ENCODE measurements at places on chromosomes 13 and 19. TPM values are rescaled to one million over a fixed set of nuclear protein-coding genes. Genes with fewer than 3 reads are reported as not detected.

The MISP gene
- total RNA-seq = 0.96 TPM

DNA sequence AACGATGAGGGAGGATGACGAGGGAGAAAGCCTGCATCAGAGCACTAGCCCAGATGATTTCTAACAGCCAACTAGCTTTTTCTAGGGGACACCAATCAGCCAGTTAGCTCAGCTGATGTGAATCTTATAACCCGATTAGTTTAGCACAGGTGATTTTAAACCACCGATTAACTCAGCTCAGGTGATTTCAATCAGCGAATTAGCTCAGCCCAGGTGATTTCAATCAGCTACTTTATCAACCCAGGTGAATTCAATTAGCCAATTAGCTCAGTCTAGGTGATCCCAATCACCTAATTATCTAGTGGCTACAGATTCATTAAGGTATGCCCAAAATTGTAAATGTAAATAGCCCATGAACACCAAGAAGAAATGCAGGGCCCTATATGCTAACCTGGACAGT, 146.9 kb downstream of the ZNF486 start:
- DNase-seq = no peak
- no peaks in the 10 kb centered on the region for H3K4me1 ChIP-seq
- no peaks in the 10 kb centered on the region for H3K27me3 ChIP-seq
- H3K4me3 ChIP-seq = no peak overlapping the region

GRCh38 chr13:48829536-48829935, 146.2 kb upstream of the FNDC3A start:
- H3K36me3 ChIP-seq = no peaks in the 10 kb centered on the region
- no peaks in the 10 kb centered on the region for H3K4me1 ChIP-seq
- H3K27ac ChIP-seq = no peak overlapping the region
- no peaks in the 10 kb centered on the region for H3K27me3 ChIP-seq

GRCh38 chr13:30105381-30105780, 202.0 kb downstream of the KATNAL1 start:
- no peak overlapping the region for H3K4me3 ChIP-seq
- H3K4me1 ChIP-seq = no peaks in the 10 kb centered on the region
- no peaks in the 10 kb centered on the region for H3K27me3 ChIP-seq
- no peak for DNase-seq

DNA sequence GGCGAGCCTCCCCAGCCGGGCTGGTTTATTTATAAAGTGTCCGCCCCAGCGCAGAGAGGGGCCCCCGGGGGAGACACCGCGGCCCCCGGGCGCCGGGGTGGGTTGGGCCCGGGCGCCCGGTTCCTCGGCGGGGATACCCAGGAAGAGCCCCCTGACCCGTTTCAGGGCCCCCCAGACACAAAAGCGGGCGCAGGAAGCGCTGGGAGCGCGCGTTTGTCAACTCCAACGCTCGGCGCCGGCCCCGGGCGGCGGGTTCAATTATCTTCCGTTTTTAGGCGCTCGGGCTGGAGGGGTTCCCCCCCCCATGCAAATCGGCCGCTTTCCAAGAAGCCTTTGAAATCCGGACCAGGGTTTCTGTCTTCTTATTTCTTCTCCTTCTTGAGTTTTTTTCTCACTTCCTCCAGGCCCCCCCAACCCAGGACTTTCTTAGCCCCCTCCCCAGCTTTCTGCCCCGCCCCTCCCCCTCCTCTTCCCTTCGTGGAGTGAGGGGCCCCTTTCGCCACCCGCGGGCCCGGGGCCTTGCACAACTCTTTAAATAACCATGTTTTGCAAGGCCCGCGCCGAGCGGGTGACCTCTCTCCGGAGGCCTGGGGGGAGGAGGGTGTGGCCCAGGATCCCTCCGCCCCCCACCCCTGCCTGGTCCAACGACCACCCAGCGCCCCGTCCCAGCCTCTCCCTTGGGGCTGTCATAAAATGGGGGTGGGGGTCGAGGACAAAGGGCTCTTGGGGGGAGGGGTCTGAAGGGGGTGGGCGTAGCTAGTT, 935 bp downstream of the ARID3A start:
- H3K4me3 ChIP-seq = peak overlapping the region; percentile 76
- H3K4me1 ChIP-seq = no peaks in the 10 kb centered on the region
- peak; percentile 84 for DNase-seq
- H3K27ac ChIP-seq = peak overlapping the region; percentile 89
- no peaks in the 10 kb centered on the region for H3K36me3 ChIP-seq
- no peaks in the 10 kb centered on the region for H3K27me3 ChIP-seq
